ENCODE measurements at places on chromosomes 3 and 15. TPM values are rescaled to one million over a fixed set of nuclear protein-coding genes. Genes with fewer than 3 reads are reported as not detected.

Gene RNF168
- 19.9 TPM for total RNA-seq

Gene LEO1
- 46.2 TPM for total RNA-seq

Gene ATRIP
- total RNA-seq = 10.7 TPM

Gene CASR
- not detected for total RNA-seq

Gene DISP2
- 0.59 TPM for total RNA-seq

Gene AGBL1
- not detected for total RNA-seq

Gene PLS1
- 4.9 TPM for total RNA-seq

Gene KPNA4
- total RNA-seq = 27.8 TPM

Gene TP63
- total RNA-seq = 16.7 TPM

Gene PLCB2
- 1.6 TPM for total RNA-seq

Gene UROC1
- not detected for total RNA-seq

Gene DLL4
- total RNA-seq = 2.5 TPM

Gene SSUH2
- total RNA-seq = 1.5 TPM

Gene MORC1
- not detected for total RNA-seq

Gene CHRFAM7A
- total RNA-seq = not detected

Gene RGMA
- total RNA-seq = not detected

Gene PROS1
- total RNA-seq = 4.8 TPM

Gene IMPG2
- total RNA-seq = under 0.01 TPM

Gene CCDC54
- not detected for total RNA-seq

Gene SLC22A13
- total RNA-seq = 0.29 TPM

Gene LRRC31
- not detected for total RNA-seq

Gene KCNAB1
- total RNA-seq = 0.96 TPM

Gene RLBP1
- not detected for total RNA-seq

Gene TPRG1
- total RNA-seq = 2.0 TPM

Gene GP9
- total RNA-seq = not detected

Gene COMMD2
- total RNA-seq = 40.5 TPM

Gene SNURF
- 9.8 TPM for total RNA-seq

Gene SLC22A14
- total RNA-seq = 0.12 TPM

Gene MKRN3
- 3.5 TPM for total RNA-seq

Gene ADCY5
- 0.10 TPM for total RNA-seq

Gene ACAN
- total RNA-seq = 0.78 TPM

Gene SCN11A
- total RNA-seq = not detected

Gene CDCP1
- 75.6 TPM for total RNA-seq

Gene CISH
- total RNA-seq = 1.8 TPM

Gene UCN2
- 4.3 TPM for total RNA-seq

Gene PCYT1A
- total RNA-seq = 81.6 TPM

Gene BCL2A1
- 3.0 TPM for total RNA-seq

Gene CCDC80
- 29.1 TPM for total RNA-seq

Gene SKOR1
- not detected for total RNA-seq

Gene CHRNA7
- total RNA-seq = not detected

Gene KCNMB3
- total RNA-seq = 0.88 TPM

Gene SNTN
- not detected for total RNA-seq

Gene SLC28A2
- total RNA-seq = not detected

Gene EFCC1
- not detected for total RNA-seq

Gene CELSR3
- total RNA-seq = 0.98 TPM

Gene COL6A5
- not detected for total RNA-seq

Gene TUSC2
- total RNA-seq = 33.7 TPM

Gene RMDN3
- 17.0 TPM for total RNA-seq

Gene CCNL1
- total RNA-seq = 91.2 TPM

Gene PGBD4
- 2.5 TPM for total RNA-seq

Gene MUC20
- total RNA-seq = not detected

Gene TMIE
- total RNA-seq = 0.10 TPM

Gene PRTG
- 13.3 TPM for total RNA-seq

Gene SHC4
- 1.9 TPM for total RNA-seq

Gene GOLGA8G
- not detected for total RNA-seq

Gene ERICH6
- not detected for total RNA-seq

Gene SLC6A20
- total RNA-seq = not detected
